ENCODE measurements at places on chromosomes 7 and 10.
A peak's percentile ranks its signal among the peaks of the same experiment; 100 is the strongest.

- DNase-seq = no peak
These were observed 9.4 kb upstream of the ANKRD22 start for GRCh38 chr10:88861036-88861435.

GRCh38 chr10:115091161-115091560 lies 2.0 kb upstream of the ATRNL1 start:
- DNase-seq = no peak

DNA sequence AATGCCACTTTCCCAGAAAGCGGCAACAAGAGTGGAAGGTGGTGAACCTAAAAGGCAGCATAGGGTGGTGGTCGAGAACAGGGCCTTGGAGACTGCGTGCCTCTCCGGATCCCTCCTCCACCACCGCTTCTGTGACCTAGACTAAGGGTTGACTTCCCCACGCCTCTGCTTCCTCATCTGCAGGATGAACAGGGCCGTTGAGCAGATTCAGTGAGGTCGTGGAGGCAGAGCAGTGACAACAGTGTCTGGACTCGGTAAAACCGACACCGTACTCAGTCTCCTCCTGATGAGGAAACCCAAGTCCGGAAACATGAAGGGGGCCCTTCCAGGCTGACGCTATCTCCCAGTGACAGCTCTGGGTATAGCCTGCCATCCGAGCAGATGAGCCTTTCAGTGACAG lies 162.6 kb downstream of the CELF2 start:
- DNase-seq = peak; percentile 79

- no peak for DNase-seq
These were observed 89.2 kb downstream of the ADCY1 start for GRCh38 chr7:45663167-45663921.

- DNase-seq = no peak
These were observed 524.5 kb downstream of the PHTF2 start for GRCh38 chr7:78323118-78323517.

DNA sequence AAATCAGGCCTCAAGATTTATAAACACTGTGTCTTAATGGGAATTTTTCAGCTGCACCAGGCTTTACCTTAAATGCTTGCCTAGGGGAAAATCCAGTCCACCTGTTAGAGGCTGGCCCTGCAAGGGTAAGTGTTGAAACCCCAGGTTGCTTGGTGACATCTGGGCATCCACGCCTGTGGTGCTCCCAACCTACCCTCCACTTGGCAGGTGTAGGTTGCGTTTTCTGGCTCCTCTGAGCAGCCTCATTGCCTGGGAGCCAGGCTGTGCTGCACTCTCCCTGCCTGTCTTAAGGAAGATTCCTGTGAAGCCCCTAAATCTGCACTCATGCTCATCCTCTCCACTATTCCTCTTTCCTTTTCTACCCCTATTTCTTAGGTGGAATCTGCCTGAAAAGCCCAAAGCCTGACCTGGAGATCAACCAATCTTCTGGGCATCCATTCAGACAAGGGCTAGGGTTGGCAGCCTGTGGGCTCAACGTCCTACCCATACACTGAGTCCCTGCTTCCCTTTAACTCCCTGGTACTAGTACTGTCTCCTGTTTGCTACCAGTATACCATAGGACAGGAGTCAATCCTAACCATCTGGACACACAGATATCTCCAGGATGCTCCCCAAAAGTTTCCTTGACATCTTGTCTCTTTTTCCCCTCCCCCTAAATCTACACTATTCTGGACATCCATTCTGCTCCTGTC lies 150.4 kb downstream of the PDE1C start:
- DNase-seq = no peak
